ENCODE measurements at places on chromosomes 12 and 14. TPM values are rescaled to one million over a fixed set of nuclear protein-coding genes. Genes with fewer than 3 reads are reported as not detected.

DNA sequence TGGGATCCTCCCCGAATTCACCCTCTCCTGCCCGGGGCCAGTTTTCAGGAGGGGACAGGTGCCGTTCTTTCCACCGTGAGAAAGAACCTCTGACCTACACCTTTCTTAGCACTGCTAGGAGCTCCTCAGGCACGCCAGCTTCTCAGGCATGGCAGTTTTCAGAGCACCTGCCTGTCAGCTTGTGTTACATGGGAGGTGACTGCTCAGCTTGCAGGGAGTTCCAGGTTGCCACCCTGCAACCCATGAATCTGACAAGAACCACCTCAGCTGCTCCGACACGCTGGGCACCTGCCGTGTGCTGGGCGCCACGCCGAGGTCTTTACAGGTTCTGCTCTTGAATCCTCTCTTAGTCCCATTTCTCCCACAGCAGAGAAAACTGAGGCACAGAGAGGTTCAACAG, 12.9 kb downstream of the BRI3BP start:
- DNase-seq, result no peak

- no peak for DNase-seq
These were observed 30.3 kb downstream of the TTC7B start for GRCh38 chr14:90785876-90786450.

- DNase-seq, result no peak
These were observed 337.5 kb downstream of the FLRT2 start for GRCh38 chr14:85867450-85867849.

DNA sequence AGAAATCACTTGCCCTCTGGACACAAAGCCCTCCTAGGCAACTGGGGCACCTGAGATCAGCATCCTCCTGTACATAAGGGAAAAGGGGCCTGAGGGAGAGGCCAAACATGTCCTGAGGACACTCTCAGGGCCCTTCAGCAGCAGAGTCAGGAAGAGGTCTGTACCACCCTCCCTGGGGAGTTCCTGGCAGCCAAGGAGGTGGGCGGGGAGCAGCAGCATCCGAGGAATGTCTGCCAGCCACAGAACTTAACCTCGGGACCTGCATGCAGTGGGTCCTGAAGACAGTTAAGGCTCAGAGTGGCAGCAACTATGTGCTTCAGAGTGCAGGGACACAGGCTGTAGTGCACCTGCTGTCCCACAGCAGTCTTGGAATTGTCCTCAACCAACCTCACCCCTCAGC, 62.1 kb downstream of the SPTB start:
- DNase-seq, result no peak

Gene RIMBP2
- 0.40 TPM for total RNA-seq

GRCh38 chr12:6688543-6688998, 604 bp downstream of the ZNF384 start:
- peak; percentile 60 for DNase-seq

Gene FITM1
- total RNA-seq, result 140 TPM

- DNase-seq, result peak; percentile 64
These were observed 29.0 kb downstream of the PDE6H start for GRCh38 chr12:15001733-15002382.

DNA sequence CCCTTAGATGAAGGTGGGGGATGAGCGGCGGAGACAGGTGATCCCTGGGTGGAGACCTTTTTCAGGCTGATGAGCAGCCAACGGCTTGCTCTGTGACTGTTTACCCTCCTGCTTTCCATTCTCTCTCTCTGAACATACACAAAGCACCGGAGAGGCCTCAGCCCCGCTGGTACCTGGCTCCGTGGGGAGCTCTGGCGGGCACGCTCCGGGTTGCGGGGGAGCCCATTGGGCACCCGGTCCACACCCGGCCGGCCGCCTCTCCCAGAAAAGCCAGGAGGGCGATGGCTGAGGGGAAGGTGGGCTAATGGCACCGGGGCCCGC, 545 bp downstream of the SMARCC2 start:
- DNase-seq, result no peak

- no peak for DNase-seq
These were observed 46.6 kb upstream of the TPH2 start for GRCh38 chr12:71892059-71892458.

Gene CD27
- 0.20 TPM for total RNA-seq

Gene RPS6KL1
- 18.6 TPM for total RNA-seq

- DNase-seq, result no peak
These were observed 8.7 kb downstream of the BEGAIN start for GRCh38 chr14:100578552-100578951.

Gene COX8C
- total RNA-seq, result 0.55 TPM

Gene AQP2
- total RNA-seq, result not detected

DNA sequence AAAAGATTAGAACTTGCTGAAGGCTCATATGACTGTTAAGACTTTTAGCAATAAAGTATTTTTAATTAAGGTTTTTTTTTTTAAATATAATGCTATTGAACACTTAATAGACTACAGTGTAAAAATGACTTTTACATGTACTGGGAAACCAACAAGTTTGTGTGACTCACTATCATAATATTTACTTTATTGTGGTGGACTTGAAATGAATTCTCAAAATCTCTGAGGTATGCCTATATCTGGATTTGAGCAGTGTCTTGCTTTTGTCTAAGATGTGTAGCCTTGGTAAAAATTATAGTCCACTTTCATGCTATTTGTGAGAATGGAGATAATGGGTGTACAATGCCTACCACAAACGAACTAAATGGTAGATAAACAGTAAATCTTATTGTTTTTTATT, 33.9 kb upstream of the NAV3 start:
- DNase-seq, result no peak

- DNase-seq, result no peak
These were observed 50.4 kb downstream of the ARID2 start for GRCh38 chr12:45779936-45780335.

DNA sequence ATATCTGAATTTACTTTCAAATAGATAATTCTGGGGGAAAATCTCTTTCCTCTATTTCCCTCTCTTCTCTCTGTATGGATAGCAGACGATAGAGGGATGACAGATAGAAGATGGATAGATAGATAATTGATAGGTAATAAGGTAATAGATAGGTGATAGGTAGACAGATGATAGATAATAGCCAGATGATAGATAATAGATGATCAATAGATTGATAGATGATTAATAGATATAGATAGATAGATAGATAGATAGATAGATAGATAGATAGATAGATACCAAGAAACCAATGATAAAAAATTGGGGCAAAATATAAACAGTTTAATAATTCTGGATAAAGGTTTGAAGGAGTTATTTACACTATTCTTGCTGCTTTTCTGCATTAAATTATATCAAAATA, 26.6 kb upstream of the RIMBP2 start:
- no peak for DNase-seq

- no peak for DNase-seq
These were observed 753 bp downstream of the CSRNP2 start for GRCh38 chr12:51082561-51083125.

- DNase-seq, result no peak
These were observed 83.8 kb downstream of the EEA1 start for GRCh38 chr12:92845329-92845728.

Gene PPM1H
- 8.5 TPM for total RNA-seq

Gene KRT78
- not detected for total RNA-seq

Gene CCDC197
- 0.74 TPM for total RNA-seq

DNA sequence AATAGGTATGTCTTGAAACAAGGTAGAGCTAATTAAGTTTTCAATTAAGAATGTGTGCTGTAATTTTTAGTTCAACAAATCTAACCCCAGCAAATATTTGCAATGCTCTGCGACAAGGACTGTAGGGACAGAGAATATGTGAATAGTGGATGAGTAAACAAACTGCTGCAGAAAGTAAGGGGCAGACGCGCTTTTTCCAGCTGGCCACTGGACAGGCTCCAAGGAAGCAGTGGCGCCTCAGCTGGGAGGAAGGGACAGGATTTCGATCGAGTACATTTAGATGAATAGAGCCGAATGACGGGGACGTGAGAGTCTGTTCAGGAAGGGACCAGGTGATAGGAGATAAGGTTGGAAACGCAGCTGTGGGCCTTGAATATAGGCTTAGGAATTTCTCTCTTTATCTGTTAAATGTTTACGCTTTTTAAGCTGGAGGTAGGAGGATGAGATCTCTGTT, 69.3 kb downstream of the ELK3 start:
- DNase-seq, result no peak

DNA sequence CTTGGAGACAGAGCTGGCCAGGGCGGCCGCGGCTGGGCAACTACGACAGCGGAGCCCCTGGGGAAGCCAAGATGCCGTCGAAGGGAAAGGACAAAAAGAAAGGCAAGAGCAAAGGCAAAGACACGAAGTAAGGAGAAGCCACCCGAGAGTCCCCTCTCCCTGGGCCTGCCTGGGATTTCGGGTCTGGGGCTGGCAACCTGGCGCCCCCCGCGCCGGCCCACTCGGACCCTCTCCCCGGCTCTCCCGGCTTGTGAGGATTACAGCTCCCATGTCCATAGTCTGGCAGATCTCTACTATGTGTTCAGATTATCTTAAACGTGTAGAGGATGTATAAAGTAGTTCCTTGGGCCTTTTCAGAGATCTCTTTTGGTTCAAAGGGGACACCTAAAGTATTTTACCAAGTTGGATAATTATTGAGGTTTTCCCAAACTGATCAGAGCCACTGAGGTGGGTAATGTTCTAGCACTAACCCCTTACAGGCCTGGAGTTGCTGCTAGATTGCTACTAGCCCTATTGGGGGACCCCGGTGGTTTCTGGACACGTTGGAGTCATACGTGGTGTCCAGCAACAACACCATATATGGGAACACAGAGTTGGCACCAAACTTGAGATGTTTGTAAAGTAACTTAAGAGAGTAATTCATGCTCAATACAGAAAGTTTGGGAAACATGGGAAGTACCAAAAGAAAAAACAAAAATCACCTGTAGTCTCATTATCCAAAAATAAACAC, 424 bp downstream of the BBOF1 start:
- DNase-seq, result no peak

Gene NELL2
- 0.50 TPM for total RNA-seq

DNA sequence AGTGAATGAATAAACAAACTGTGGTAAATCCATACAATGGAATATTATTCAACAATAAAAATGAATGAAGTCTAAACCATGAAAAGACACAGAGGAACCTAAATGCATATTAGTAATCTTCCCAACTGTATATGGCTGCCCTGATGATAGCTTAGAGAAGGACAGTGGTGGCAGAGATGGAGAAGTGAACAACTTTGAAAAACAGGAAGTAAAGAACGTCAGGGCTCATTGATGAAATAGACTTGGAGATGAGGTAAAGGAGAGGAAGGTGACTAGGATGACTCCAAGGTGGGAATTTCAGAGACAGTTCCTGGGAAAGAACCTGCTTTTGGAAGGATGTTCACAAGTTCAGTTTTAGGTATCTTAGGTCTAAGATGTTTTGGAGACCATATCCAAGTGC, 36.3 kb upstream of the NT5DC3 start:
- DNase-seq, result no peak

- no peak for DNase-seq
These were observed 175.9 kb upstream of the ABCD2 start for GRCh38 chr12:39795481-39795880.

DNA sequence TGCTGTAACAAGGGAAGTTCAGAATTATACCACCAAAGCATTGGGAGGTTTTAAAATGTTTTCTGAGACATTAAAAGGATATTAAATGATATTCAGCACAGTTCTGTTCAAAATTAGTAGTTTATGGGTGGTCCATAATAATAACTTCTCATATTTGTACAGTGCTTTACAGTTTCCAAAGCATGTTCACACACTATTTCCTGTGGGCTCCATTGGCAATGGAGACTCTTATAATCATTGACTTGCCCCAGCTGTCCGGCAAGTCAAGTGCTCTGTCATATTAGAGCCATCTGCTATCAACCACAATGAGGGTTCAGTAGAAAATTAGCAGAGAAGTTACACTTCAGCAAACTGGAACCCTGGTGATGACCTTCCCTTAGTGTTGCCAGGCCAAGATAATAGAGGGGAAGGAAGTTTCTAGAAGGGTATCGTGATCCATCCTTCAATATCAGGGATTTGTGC, 526.6 kb upstream of the CCDC196 start:
- DNase-seq, result no peak

DNA sequence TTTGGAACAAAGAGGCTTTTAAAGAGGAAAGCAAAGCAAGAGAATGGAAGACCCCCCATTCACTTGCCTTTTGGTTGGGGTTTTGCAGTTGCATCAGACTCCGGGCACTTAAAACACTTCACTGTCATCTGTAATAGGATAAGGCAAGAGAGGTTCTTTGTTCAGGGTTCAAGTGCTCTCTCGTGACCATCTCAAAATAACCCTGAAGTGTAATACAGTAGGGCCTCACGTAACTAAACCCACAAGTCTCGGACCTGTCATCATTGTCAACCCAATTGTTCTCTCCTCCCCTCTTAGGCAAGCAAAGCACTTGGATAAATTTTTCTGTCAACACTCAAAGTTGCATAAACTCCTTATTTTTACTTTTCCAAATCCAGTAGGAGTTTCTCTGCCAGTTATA, 26.9 kb upstream of the MYBPC1 start:
- no peak for DNase-seq

- DNase-seq, result peak; percentile 46
These were observed 57.2 kb downstream of the HMGA2 start for GRCh38 chr12:65881348-65881961.

Gene RIMKLB
- 9.7 TPM for total RNA-seq

Gene AQP6
- total RNA-seq, result not detected

Measured in left ventricle myocardium superior (tissue), 1 donor.